ENCODE measurements at places on chromosomes 1 and 21.
A peak's percentile ranks its signal among the peaks of the same experiment; 100 is the strongest.

GRCh38 chr1:241641773-241642592 is 1.8 kb upstream of the CHML start:
- DNase-seq: no peak

DNA sequence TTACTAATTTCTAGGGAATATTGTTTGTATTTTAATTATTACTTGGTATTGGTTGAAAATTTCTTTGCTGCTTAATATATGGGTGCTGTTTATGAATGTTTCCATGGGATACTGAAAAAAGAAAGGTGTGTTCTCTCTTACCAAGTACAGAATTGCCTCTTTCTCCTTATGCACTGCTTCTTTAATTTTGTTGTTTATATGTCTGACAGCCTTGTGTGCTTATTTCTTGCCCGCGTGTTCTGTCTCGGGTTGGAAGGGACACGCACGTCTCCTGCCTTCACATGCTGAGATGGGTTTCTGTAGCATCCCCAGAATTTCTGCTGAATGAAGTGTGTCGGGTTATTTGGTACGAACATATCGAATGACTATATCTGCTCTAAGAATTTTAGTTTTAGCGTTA is 51.1 kb downstream of the AGPAT3 start:
- no peak for DNase-seq

- peak; percentile 83 for DNase-seq
These were observed 1.4 kb downstream of the IER5 start for GRCh38 chr1:181089676-181090544.

GRCh38 chr1:58981392-58981791 is 197.5 kb upstream of the JUN start:
- no peak for DNase-seq

GRCh38 chr21:29228306-29228705 is 70.4 kb upstream of the BACH1 start:
- no peak for DNase-seq

DNA sequence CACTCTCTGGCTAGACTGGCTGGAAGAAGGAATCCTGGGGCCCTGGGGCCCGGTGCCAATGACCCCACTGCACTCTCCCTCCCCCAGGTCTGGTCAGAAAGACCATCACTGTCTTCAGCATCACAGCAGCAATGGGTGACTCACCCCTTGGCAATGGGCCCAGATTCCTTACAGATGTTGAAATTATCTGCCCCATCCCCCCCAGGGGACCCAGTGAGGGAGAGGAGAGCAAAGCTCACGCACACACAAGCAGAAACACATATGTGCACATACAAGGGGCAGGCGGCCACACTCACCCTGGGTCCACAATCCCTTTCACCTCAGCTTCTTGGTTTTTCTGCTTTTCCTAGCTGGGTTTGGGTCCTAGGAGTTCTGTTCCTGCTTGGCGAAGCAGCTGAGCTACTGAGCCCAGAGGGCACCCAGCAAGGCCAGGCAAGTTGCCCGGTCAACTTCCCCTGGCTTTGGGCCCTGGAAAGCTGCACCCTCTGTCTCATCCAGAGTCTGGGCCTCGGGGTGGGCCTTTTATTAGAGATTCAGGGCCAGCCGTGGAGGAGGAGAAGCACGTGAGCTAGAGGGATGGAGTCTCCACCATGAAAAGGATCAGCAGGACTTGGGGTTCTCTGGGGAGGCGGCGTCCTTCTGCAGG is 2.6 kb downstream of the COL16A1 start:
- peak; percentile 85 for DNase-seq

GRCh38 chr1:108877348-108878159 is 769 bp downstream of the GPSM2 start:
- peak; percentile 37 for DNase-seq

DNA sequence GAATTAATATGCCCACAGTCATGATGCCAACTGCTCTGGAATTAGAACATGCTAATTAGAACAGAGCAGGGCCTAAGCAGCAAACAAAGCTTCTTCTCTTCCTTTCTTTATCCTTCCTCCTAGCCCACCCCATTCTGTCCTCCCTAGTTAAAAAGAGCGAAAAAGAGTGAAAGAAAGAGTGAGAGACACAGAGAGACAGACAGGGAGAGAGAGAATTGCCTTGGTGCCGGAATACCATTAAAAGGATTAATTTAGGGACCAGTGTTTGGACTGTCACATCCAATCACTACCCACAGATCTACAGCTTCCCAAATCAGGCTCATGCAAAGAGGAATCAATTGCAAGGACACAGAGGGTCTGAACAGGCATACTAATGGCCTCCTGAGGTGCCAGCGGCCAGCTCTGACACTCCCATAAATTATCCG is 7.0 kb downstream of the ERI3 start:
- no peak for DNase-seq

Measured in testis (tissue), 5 donors.